ENCODE measurements at places on chromosomes 12 and 14. TPM values are rescaled to one million over a fixed set of nuclear protein-coding genes. Genes with fewer than 3 reads are reported as not detected.

GRCh38 chr14:69968132-69968531, 88.9 kb downstream of the SMOC1 start:
- no peak for DNase-seq

GRCh38 chr12:96335270-96335669, 65.0 kb downstream of the CDK17 start:
- DNase-seq = no peak

- no peak for DNase-seq
Measured at GRCh38 chr14:63051301-63051700, 6.0 kb upstream of the KCNH5 start.

DNA sequence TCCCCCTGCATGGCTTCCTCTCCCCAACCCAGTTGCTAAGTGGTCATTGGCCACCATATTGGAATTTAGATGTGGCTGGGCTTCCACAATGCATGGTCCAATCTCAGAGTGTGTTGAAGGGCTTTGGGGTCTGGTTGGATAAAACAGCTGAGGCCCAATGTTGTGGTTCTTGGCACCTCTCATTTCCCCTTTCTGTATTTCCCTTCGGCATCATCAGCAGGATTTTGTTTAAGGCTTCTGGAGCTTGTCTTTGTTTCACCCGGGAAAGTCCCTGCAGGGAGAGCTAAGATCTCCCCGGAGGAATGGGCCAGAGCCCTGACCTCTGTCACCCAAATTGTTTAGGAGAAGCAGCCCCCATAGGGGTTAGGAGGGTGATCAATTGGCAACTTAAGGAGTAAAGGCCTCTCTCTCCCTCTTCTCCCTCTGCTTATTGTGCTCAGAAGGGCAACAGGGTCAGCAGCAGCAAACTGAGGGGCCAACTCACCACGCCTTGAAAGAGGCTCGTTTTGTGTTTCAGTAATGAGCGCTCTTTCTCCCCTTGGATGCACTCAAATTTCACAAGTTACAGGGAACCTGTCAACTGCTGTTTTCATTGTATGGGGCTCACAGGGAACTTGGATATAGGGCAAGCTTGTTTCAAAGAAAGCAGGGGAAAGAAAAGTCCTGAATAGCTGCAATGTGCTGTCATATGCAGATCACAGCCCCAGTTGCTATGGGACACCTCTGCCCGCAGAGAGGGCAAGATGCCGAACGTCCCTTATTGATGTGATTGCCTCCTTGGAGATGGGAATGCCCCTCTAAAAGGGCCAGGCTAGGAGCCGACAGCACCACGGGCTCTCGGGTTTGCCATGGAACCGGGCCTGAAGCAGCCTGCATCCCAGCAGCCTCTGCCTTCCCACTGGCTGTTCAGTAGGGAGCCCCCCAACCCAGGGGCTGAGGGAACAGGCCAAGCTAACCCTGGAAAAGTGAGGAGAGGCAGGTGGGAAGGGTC, 223.7 kb downstream of the ZFP36L1 start:
- no peak for DNase-seq

- DNase-seq = no peak
Measured at GRCh38 chr14:70116278-70116677, 72.5 kb downstream of the SLC8A3 start.

GRCh38 chr14:86852530-86852929, 1140.5 kb downstream of the GALC start:
- no peak for DNase-seq

PRR13 gene
- total RNA-seq = 33.7 TPM

ANG gene
- 2.6 TPM for total RNA-seq

UBE3B gene
- 26.7 TPM for total RNA-seq

SIRT4 gene
- total RNA-seq = 4.7 TPM

Measured in spinal cord (tissue), 10 donors.